NCI-H1436 treated with DMSO at 0.1 percent for 48 hours (cell line): ENCODE measurements at places on chromosomes 7 and 10.

- DNase-seq: no peak
Measured at GRCh38 chr10:96794836-96795733, 37.0 kb upstream of the LCOR start.

- DNase-seq: no peak
Measured at GRCh38 chr7:19235680-19236079, 90.5 kb upstream of the FERD3L start.

GRCh38 chr7:25851332-25852210, 300.4 kb upstream of the NFE2L3 start:
- DNase-seq: no peak

- no peak for DNase-seq
Measured at GRCh38 chr10:11879387-11880094, 56.4 kb downstream of the PROSER2 start.

DNA sequence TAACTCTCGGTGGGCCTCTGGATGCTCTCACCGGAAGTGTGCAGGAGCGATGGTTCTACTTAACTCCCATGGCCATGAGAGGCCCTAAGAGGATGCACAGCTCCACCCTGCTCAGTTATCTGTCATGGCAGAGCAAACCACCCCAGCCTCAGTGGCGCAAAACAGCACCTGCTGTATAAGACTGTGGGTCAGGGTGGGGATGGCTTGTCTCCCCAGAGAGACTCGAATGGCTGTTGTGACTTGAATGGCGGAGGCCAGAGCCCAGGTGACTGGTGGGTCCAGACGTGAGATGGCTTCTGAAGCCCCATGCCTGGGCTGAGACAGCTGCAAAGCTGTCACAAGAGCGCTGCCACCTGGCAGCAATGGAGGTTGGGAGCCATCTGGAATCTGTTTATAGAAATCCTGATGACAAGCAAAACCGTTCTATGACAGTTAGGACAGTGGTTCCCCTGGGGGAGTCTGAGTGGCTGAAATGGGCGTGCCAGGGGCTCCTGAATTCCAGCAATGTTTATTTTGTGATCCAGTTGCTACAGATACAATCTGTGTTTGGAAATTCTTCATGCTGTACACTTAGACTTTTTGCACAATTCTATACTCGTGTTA, 490.5 kb downstream of the TCERG1L start:
- DNase-seq: no peak

DNA sequence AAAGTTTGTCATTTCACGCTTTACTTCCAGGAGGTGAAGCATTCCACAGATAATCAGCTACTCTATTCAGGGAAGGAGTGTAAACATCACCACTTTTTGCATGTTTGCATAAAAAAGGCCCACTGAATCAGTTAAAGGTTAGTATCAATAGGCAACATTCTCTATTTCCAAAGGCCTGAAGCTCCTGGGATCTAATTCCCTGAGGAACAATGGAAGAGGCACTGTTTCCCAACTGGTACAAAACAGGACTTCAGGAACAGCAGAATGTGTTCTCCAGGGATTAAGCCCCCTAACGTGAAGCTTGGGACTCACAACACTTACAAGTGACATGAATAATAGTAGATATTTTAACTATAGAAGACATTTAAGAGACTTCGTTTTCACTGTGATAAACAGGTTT, 6.1 kb downstream of the LRRN3 start:
- no peak for DNase-seq
